Stimulated activated CD8-positive, alpha-beta memory T cell treated with anti-CD3 and anti-CD28 coated beads, Interleukin-15, amount 100 ng/mL, for 48 hours (primary cell): ENCODE measurements at places on chromosomes 2 and 18.

- DNase-seq: no peak
Measured at GRCh38 chr18:77111951-77112746, 20.4 kb downstream of the MBP start.

GRCh38 chr2:118274841-118275510 lies 186.7 kb downstream of the INSIG2 start:
- DNase-seq: no peak

DNA sequence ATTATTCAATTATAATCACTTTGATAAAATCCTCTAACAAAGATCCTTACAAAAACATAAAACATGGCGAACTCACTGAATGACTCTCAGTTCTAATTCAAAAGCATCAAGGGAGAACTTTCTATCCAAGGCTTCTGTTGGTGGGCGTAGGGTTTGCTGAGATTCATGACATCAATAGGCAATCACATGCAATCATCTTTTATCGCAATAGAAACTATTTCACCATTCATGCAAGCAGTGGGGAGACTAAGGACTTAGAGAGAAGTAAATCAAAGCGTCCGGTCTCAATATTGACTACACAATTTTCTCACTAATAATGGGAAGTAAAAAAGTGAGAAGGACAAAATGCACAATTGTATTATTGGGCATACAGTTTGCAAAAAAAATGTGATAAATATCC lies 168.7 kb downstream of the SCG2 start:
- no peak for DNase-seq

GRCh38 chr2:148675708-148676107 lies 31.2 kb downstream of the EPC2 start:
- DNase-seq: no peak

GRCh38 chr18:79445696-79446561 lies 50.2 kb downstream of the NFATC1 start:
- no peak for DNase-seq

- peak; percentile 8 for DNase-seq
Measured at GRCh38 chr2:1854729-1855547, 110.6 kb upstream of the PXDN start.
